ENCODE measurements at places on chromosomes 2 and 18.

GRCh38 chr18:59208602-59209125, 11.3 kb upstream of the GRP start:
- no peak for DNase-seq

GRCh38 chr2:50097148-50097547, 934.8 kb downstream of the NRXN1 start:
- no peak for DNase-seq

DNA sequence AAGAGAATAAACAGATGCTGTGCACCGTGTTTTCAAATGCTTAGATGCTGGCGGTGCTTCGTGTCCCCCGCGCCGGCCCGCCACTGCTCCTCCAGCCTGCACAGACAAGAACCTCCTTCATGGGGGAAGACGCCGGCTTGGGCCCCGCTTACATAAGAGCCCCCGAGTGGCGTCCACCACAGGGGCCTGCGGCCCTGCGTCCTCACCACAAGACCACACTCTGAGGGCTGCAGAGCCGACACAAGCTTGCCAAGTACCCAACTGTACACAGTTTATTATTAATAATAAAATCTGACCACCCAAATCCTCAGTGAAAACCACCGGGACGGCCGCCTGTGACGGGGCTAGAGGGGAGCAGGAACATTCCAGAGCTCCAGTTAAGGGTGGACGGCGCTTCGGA, 232.2 kb downstream of the HDAC4 start:
- no peak for DNase-seq

GRCh38 chr2:113092864-113093612, 25.3 kb downstream of the IL1F10 start:
- DNase-seq, result no peak

GRCh38 chr2:232369126-232369951, 9.2 kb upstream of the ALPP start:
- DNase-seq, result no peak

DNA sequence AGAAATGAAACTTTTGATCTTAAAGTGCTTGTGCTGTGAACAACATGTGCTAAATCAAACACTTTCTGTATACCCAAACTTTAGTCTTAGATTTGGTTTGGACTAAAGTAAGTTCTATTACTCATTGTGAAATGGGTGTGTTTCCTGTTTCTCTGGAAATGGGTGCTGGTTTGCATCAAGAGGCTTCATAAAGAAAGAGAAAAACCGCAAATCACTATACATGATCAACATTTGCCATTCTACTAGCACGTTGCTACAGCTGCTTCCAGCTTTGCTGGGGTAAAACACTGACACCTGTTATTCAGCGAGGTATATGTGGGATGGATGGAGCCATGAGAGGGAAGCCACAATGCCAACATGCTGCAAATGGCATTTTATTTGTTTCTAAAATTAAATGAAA, 547.0 kb upstream of the ACVR2A start:
- peak; percentile 59 for DNase-seq

DNA sequence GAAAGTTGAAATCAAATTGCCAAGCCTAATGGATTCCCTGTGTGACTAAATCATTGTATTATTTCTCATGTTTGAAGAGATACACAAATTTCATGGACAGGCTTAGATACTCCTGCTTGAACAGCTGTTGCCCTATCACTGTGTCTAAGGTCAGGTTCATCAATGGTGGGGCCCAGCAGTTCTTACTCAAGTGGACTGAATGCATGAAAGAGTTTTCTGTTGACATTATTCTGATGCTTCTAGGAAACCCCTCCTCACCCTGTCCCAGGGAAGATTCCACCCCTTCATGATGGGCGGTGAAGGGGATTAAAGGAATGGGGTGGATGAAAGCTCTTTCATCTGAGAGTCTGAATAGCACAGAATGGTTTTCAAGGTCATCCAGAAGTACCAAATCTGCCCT, 148.8 kb downstream of the INO80D start:
- no peak for DNase-seq

GRCh38 chr2:232632904-232633412, 446 bp upstream of the EFHD1 start:
- DNase-seq, result no peak

DNA sequence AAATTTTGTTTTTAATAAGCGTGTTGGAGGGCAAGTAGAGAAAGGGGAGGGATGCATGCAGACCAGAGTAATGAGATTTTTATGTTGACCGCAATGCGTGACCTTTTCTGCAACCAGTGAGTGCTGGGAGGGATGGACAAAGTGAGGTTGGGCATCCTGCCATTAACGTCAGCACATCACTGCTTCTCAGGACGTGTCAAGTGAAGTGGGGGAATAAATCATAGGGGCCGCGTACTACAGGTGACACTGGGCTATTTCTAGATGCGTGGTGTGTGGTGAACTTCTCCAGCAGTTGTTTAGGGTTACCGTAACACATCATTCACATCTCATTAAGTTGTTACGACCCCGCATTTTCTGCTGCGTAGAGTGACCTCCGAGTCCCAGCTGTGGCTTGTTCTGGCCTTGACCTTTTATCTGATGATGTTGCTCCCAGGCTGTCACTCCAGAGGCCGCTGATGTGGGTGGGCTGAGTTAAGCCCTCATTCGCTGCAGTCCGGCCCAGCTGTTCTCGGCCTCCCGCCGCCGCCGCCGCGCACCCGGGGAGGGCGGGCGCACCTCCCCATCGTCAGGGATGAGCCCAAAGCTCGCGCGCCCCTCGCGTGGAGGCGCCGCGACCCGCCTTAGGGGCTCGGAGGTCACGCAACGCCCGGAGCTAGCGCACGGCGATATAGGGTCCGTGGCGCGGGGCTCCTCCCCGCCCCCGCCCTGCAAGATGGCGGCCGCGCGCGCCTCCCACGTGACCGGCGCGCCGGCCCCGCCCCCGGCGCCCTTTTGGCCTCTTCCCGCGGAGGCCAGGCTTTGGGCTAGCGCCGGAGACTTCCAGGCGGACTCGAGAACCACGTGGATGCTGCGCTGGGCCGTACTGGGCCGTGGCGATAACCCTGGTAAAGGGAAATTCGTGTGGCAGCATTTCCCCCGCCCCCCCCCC, 3.5 kb downstream of the ZCCHC2 start:
- DNase-seq, result peak; percentile 74

DNA sequence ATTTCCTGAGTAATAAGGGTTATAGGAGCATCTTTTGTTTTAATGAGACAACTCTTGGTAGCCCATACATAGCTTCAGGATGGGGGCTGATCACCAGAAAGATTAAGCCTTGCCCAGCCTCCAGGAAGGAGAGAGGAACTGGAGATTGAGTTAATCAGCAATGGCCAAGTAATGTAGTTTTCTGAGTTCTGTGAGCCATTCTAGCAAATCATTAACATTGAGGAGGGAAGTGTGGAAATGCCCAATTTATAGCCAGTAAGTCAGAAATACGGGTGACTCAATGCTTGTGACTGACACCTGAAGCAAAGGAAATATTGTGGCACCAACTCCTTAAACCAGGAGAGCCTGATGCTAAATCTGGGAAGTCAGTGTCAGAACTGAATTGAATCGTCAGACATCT, 205.1 kb upstream of the SRD5A2 start:
- DNase-seq, result no peak

- no peak for DNase-seq
Observed at GRCh38 chr2:30180226-30180625, 33.4 kb downstream of the YPEL5 start.

GRCh38 chr18:37361335-37362157, 204.1 kb downstream of the CELF4 start:
- no peak for DNase-seq

GRCh38 chr2:122692400-122693083, 937.1 kb downstream of the TSN start:
- DNase-seq, result no peak

DNA sequence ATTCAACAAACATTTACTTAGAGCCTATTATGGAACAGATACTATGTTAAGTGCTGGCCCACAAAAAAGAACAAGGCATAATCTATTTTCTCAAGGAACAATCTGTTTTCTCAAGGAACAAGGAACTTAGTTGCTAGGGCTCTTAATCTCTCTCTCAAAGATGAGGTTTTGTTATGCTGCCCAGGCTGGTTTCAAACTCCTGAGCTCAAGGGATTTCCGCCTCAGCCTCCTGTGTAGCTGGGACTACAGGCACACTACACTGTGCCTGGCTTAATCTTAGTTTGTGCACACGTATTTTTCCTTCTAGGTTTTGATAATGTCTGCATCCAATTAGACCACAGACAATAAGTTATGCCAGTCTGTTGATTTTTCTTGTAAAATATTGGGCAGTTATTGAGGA, 89.5 kb downstream of the PTH2R start:
- DNase-seq, result no peak
